Anterior cingulate cortex (tissue), 58 donors: ENCODE measurements at places on chromosomes 3 and 15.

DNA sequence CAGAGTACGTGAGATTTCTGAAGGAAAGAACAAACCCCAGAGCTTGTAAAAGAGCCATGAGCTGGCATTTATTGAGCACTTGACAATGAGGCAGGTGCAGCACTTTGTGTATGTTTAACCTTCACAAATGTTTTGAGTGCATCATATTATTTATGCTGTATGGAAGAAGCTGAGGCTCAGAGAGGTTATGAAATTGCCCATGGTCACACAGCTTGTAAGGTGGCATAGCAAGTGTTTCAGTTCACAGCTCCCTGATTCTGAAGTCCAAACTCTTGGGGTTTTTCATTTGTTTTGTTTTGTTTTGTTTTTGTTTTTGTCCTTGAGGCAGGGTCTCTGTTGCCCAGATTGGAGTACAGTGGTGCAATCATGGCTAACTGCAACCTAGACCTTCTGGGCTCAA lies 25.1 kb upstream of the ADAMTS7 start:
- no peak for DNase-seq

DNA sequence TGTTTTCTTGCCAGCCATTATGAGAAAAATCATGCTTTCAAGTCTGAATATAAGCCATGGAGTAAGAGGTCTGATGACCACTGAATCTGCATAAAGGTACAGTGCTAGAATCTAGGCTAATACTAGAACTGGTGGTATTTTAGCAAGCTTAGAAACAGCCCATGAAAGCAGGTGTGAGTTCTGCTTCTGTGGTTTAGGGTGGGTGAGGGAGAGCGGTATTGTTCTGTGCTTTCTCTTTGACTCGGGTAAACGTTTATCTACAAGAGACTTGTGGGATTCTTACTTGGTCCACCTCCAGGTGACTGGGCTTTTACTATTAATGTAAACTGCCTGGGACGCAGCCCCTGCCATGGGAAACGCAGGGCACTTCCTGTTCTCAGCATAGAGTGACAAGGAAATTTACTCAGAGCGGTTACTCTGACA lies 55.2 kb downstream of the PGPEP1L start:
- DNase-seq: no peak

DNA sequence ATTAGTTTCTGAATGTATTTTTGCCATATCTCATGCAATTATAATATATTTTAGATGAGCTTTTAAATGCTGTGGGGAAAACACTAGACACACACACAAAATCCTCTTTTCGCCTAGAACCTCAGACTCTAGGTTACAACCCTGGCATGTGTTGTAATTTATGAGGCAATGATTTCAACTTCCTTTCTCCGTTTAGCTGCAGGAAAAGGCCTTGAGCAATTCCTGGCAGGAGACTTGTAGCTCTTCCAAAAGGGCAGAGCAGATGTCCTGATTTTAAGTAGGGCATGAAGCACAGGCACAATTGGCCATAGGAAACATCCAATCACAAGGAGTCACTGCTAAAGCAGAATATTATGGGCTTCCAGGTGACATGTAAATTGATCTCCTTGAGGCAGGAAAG lies 82.0 kb downstream of the GPR156 start:
- DNase-seq: no peak

DNA sequence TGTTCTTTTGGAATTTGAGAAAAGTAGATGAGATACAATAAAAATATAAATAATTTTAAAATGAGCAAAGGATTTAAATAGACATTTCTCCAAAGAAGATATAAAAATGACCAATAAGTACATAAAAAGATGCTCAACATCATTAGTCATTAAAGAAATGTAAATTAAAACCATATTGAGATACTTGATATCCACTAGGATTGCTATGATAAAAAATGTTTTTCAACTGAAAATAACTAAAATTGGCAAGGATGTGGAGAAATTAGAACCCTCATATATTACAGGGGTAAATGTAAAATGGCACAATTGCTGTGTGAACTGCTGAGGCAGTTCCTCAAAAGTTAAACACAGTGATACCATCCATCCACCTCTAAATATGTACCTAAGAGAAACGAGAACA lies 38.8 kb downstream of the LRRFIP2 start:
- DNase-seq: no peak
